Mesenteric fat pad (tissue), 1 donor: ENCODE measurements at places on chromosomes 5 and 9. TPM values are rescaled to one million over a fixed set of nuclear protein-coding genes. Genes with fewer than 3 reads are reported as not detected.

Gene CATSPER3
- 0.61 TPM for total RNA-seq

Gene ADGRD2
- not detected for total RNA-seq

Gene SPATA31D4
- total RNA-seq = not detected

Gene NMRK1
- 33.7 TPM for total RNA-seq

Gene ZNF454
- 1.8 TPM for total RNA-seq

Gene IL33
- 40.1 TPM for total RNA-seq

Gene PFN3
- total RNA-seq = not detected

Gene ECM2
- 71.3 TPM for total RNA-seq

Gene WDR38
- total RNA-seq = not detected

Gene ARAP3
- total RNA-seq = 24.2 TPM

Gene ISL1
- 0.29 TPM for total RNA-seq

Gene KIF27
- total RNA-seq = 3.9 TPM

Gene SLC6A3
- total RNA-seq = not detected

Gene NR5A1
- not detected for total RNA-seq

Gene CCDC192
- 0.51 TPM for total RNA-seq

Gene SPATA31C1
- not detected for total RNA-seq

Gene SSNA1
- total RNA-seq = 53.3 TPM

Gene MTAP
- 38.8 TPM for total RNA-seq

Gene GPX3
- total RNA-seq = 4,437 TPM

Gene DAP
- total RNA-seq = 71.1 TPM

Gene RNF38
- total RNA-seq = 31.3 TPM
